ENCODE measurements at places on chromosomes 3 and 15. TPM values are rescaled to one million over a fixed set of nuclear protein-coding genes. Genes with fewer than 3 reads are reported as not detected.
A peak's percentile ranks its signal among the peaks of the same experiment; 100 is the strongest.

The FURIN gene
- polyA plus RNA-seq: 13.7 TPM

The CDHR4 gene
- not detected for polyA plus RNA-seq

The ACP3 gene
- polyA plus RNA-seq: not detected

The RARRES1 gene
- 3.8 TPM for polyA plus RNA-seq

The ROPN1 gene
- polyA plus RNA-seq: not detected

The RETNLB gene
- not detected for polyA plus RNA-seq

The CPNE9 gene
- 0.19 TPM for polyA plus RNA-seq

- DNase-seq: peak; percentile 33
Measured at GRCh38 chr3:16290007-16290826, 25.2 kb downstream of the OXNAD1 start.

DNA sequence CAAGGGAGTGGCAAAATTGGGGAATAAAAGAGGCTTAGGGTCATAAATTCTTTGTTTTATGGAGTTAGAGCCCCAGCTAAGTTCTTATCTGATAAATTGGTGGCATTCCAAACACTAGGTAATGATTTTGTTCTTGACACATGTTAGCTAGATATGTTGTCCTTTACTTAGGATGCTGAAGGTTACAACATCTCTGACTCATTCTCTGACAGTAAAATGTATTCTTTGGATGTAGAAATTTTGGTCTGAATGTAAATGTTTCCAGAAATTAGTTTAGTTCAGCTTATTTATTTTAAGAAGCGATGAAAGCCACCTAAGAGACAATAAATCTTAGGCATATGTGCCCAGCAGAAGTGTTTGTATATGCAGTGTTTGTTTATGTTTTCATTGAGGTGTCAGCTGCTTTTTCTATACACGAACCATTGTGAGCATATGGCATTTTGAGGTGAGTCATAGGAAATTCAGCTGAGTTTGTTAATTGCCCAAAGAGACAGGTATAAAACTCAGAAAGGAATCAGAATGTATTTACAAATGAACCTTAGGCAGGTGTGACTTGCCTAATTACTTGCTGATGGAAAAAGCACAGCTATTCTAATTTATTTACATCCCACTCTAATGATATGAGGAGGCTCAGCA is 247.7 kb downstream of the AGBL1 start:
- no peak for DNase-seq

- DNase-seq: no peak
Measured at GRCh38 chr3:190053919-190054672, 66.6 kb downstream of the P3H2 start.

GRCh38 chr15:38975282-38975990 is 410.8 kb upstream of the RASGRP1 start:
- DNase-seq: no peak

GRCh38 chr3:30084316-30084715 is 522.1 kb upstream of the TGFBR2 start:
- no peak for DNase-seq

- no peak for DNase-seq
Measured at GRCh38 chr3:9622438-9622837, 26.9 kb upstream of the MTMR14 start.

DNA sequence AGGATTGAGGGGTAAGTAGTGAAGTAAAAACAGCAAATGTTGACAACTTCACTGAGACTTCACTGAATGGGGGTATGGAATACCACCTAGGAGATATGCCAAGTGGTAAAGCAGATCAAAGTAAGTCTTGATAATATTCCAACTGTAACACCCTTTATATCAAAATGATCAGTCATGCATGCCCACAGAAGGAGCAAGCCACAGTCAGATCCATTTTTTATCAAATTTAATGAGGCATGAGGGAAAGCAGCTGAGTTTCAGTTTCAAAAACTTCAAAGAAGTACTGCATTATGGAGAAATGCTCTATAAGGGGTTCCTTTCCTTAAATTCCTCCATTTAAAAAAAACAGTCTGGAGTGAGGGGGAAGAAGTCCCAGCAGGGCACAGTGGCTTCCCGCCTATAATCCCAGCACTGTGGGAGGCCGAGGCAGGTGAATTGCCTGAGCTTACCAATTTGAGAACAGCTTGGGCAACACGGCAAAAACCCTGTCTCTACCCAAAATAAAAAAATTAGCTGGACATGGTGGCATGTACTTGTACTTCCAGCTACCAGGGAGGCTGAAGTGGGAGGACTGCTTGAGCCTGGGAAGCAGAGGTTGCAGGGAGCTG is 56.9 kb downstream of the TJP1 start:
- DNase-seq: no peak

GRCh38 chr3:183817639-183818038 is 7.7 kb downstream of the MAP6D1 start:
- DNase-seq: no peak

DNA sequence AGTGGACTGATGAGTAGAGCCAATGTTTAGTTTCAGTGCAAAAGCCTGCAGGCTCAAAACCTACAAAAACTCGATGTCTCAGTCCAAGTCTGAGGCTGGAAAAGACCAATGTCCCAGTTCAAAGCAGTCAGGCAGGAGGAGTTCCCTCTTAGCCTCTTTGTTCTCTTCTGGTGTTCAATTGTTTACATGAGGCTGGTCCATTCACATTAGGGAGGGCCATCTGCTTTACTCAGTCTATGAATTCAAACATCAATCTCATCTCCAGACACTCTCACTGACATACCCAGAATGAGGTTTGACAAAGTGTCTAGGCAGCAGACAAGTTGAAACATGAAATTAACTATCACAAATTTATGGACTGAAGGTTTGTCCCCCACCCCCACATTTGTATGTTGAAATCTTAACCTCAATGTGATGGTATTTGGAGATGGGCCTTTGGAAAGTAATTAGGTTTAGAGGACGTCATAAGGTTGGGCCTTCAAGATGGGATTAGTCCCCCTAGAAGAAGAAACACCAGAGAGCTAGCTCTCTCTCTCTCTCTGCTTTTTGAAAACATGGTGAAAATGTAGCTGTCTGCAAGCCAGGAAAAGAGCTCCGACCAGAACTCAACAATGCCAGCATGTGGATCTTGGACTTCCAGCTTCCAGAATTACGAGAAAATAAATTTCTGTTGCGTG is 438.5 kb upstream of the RGMA start:
- no peak for DNase-seq

DNA sequence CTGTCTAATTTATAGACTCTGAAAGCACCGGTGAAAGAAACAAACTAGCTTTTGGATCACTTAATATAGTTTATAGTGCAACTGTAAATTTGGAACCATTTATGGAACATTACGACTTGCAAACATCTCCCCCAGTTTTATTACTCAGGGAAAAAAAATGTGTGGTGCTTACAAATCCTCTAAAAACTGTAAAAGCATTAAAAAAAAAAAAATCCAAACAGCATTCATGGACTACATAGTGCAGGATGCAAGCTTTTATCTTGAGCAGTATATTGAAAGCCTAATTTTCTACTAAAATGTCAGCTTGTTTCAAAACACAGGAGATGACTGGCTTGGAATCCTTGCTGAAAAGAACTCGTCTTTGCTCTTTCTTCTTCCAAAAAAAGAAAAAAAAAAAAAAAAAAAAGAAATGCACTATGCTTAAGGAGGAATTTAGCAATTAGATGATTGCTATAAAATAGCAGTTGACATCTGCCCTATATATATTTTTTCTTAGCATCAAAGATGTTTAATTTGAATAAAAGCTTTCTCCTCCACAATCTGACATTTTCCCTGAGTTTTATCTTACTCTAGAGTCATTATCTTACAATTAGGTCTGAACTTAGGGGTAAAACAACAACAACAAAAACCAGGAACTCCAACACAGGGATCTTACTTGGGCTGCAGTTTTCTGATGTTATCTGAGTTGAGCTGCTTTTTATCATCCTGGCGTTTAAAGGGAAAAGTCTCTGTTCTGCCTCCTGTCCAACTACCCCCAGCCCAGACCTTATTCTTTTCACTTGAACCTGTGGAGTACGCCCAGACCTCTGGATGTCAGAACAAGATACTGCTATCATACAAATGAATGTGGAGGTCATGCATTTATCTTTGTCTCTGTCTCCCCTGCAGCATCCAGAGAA is 62.6 kb upstream of the PDZRN3 start:
- no peak for DNase-seq

DNA sequence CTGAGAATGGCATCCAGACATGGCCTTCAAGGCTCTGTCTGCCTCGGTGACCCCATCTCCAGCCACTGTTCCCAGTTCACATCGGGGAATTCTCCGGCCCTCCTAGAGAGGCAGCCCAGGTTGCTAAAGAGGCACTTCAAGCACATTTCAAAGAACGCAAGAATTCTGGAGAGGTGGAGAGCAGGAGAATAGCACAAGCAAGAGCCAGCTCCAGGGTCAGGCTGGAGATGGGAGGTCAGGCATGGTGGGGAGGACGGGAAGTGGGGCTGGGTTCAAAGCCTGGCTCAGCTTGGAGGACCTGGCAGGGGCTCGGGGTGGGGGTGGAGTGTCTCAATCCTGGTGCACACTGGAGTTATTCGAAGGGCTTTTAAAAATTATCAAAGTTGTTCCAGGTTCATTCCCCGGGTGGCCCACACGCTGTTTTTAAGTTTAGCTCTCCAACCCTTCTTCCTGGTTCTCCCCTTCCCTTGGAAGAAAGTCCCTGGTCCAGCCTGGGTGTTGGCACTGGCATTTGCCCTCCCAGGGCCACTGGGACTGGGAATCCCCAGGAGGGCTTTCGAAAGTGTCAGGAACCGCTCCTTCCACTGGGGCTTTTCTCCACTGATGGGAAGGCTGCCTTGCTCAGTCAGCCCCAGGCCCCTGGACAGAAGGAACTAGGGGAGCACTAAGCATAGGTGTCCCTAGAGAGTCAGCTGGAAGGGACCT is 35.8 kb downstream of the ZNF710 start:
- no peak for DNase-seq

DNA sequence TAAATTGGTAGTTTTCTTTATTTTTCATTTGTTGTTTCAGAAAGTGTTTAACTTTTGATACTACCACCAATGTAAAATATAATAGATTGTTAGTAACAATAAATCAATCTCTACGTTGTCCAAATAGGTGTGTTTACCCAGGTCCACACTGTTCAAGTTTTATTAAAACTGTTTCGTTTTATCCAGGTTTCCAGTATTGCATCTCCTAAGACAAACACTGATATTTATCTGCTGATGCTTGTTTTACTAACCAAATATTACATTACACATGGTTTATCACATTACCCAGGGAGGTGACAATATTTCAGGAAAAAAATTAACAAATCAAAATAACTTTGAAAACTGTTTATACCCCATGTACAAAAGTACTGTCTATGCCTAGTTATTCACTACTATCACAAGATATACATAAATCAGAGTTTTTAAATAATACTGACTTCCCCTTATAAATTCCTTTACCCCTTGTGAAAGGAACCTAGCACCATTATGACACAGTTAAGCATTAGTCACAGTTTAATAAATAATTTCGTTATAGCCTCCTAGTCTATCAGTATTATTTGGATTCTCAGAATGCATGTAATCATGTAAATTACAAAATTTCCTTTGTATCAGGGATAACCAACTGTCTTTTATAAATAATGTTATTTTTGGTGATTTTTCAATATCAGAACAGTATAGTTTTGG is 205.3 kb downstream of the ZBTB20 start:
- no peak for DNase-seq

DNA sequence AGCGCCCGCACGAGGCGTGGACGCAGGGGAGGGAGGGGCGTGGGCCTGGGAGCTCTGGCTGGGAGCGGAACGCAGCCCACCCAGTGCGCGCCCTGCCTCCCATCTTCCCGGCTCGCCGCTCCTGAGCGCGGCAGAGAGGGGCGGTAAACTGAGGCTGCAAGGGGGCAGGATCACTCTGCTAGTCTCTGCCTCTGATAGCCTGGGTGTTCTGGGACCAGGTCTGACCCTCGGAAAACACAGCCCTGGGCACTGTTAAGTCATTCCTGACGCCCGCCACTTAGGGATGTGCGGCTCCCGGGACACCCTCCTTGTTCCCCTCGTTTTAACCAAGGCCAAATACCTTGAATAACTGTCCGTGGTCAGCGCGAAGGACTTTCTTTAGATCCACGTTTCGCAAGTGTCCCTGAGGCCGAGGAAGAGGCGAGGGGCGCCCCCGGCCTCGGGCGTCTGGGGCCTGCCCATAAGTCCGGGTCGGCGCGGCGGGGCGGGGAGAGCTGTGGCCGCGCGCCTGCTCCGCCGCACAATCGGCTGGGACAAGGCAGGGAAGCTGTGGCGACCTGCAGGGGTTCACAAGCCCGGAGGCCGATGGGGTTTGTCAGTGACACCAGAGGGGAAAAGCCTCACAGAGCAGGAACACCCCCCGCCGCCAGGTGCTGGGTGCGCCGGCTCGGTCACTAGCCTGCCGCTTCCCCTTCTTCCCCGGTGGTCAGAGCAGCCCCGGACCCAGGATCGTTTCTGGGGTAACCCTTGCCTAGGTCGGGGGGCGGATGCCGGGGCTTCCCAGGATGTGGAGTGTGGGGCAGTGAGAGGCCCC is 1.5 kb downstream of the ITPKA start:
- peak; percentile 40 for DNase-seq

DNA sequence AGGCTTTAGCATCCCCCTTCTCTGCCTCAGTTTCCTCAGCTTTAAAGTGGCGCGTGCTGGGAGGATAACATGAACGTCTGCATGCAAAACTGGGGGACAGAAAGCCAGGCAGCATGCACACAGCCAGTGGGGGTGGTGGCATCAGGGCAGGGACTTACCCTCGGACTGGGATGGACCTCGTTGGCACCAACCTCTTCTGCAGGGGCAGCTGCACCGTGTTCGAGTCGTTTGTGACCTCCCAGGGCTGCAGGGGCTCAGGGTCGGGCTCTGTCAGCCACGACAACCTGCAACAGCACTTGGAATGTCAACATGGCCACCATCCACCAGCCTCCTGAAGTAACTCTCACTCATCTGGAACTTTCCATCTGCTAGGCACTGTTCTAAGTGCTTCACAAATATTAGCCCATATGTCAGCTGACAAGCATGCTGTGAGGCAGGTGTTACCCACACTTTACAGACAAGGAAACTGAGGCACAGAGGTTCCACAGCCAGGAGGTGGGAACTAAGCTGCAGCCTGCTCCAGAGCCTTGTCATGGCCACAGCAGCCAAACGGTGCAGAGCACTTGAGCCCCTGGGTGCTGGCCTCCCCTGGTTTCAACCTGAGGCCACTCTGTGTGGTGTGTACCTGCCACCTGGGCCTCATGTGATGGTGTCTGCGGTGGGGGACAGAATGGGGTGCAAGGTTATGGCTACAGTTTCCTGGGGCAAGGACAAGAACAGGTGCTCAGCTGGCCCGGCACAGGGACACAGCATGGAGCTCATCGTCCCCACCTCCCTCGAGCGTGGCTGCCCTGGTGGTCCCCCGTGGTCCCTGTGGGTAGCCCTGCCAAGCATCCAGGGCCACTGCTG is 6.7 kb downstream of the C3orf22 start:
- DNase-seq: no peak

DNA sequence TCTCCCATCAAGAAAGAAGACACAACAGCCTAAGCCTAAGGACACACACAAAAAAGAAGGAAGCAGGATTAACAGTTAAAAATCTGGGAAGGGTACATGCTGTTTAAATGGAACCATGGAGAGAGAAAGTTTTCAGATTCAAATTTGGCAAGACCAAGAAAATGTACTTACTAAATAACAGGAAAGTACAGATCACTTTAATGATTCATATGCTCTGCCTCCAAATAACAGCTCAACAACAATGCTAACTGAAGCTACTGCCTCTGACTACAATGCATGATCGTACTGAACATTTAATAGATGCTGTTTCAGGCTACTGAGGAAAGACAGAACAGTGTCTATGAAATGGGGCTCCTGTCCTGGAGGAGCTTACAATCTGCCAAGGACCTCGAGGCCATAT is 8.4 kb upstream of the NMB start:
- no peak for DNase-seq

- no peak for DNase-seq
Measured at GRCh38 chr15:97604677-97605076, 355.8 kb upstream of the ARRDC4 start.

GRCh38 chr15:76168237-76168984 is 108.6 kb downstream of the TMEM266 start:
- no peak for DNase-seq
